ENCODE measurements at places on chromosomes 1 and 21.

GRCh38 chr1:84348759-84349158 is 47.3 kb downstream of the SAMD13 start:
- no peak for DNase-seq

DNA sequence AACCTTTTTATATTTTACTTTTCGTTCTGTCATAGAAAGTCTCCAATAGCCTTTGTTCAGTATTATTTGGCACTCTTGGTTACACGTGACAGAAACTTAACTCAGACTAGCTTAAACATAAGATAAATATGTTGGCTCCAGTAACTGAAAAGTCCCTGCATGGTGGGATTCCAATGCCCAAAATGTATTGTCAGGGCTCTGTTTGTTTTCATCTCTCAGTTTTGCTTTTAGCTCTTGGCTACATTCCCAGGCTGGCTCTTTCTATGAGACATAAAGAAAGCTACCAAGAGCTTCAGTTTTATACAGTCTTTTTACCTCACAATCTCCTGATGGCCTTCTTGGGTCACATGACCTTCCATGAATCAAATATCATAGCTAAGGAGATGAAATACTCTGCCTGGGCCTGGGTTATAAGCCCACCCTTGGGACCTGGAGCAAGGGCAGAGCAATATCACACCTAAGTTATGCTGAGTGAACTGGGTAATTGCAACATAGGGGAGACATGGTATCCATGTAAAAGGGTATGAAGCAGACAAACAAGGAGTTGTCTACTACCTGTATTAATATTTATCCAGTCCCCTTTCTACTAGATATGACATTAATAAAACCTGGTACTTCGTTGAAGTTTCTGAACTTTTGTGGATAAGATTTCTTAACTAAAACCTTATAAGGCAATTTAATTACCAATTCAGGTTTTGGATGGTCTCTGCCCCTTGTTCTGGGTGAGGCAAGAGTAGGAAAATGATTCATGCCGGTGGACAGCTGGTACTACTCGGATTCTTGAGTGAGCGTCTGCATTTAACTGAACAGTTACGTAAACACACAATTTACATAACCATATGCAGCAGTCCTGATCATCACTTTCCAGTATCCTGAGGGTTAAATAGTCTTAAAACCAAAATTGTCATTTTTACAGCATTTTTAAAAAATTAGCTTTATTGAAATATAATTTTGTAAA is 442.3 kb downstream of the GPATCH2 start:
- no peak for DNase-seq

GRCh38 chr1:165411396-165411795 is 33.5 kb downstream of the RXRG start:
- no peak for DNase-seq

- no peak for DNase-seq
These were observed 2.4 kb downstream of the PTBP2 start for GRCh38 chr1:96723936-96724335.

- DNase-seq: no peak
These were observed 60.9 kb upstream of the RASAL2 start for GRCh38 chr1:178033019-178033418.

- no peak for DNase-seq
These were observed 61.4 kb upstream of the LRRC7 start for GRCh38 chr1:69506311-69506710.

- DNase-seq: no peak
These were observed 720 bp upstream of the F3 start for GRCh38 chr1:94542088-94542870.

DNA sequence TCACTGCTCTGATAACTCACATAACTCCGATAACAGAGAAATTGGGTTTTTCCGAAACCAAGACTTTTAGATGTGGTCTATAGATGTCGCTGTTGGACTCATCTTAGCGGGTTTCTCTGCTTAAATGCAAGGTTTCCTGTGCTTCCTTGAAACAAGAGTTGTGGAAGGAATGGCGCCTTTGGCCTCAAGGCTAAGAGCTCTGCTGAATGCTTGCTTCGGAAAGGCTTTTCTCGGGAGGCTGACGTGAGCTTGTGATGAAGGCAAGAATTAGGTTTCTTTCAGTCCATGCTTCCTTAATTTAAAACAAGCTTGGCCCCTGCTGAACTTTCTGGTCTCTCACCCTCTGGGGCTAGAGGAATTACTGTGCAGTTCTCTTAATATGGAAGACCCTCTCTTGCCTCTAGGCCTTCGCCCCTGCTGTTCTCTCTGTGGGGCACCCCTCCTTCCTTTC is 113.5 kb downstream of the MAP3K21 start:
- peak; percentile 34 for DNase-seq

GRCh38 chr1:7550981-7551380 is 220.1 kb upstream of the VAMP3 start:
- DNase-seq: no peak

- DNase-seq: no peak
These were observed 7.7 kb downstream of the POMGNT1 start for GRCh38 chr1:46190539-46190938.

DNA sequence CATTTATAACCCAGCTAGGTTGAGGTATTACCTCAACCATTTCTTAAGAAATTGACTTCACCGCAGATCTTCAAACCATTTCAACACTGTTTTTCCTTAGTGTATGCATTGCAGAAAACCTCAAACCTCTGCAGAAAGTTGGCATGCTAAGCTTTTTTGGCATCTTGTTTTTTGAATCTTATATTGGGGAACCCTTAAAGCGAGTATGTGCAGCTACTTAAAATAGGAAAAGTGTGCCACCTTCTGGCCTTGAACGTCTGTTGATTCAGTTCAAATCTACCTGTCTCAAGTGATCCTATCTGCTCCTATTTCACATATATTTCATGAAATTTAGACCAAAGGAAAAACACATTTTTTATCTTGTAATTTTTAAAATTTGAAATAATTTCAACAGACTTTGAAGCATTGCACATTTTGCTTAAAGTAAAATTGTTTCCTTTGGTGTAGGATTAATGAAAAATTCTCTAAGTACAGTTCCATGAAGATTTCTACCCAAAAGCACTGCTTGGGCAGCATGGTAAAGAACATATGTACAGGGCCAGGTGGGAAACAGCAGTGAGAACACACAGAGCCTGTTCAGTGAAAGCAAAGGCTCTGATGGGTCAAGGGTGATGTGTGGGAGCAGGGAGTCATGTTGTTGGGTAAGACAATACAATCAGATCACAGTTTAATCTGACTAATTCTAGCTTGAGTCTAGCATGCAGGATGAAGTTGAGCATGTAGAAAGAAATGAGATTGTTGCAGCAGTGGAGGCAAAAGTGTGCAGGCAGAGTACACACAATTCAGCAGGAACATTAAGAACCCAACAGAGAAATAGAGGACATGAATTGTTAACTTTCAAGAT is 17.2 kb downstream of the HENMT1 start:
- peak; percentile 30 for DNase-seq

GRCh38 chr1:162329826-162330225 is 46.8 kb downstream of the SPATA46 start:
- DNase-seq: peak; percentile 3

- DNase-seq: no peak
These were observed 52.5 kb upstream of the CNIH3 start for GRCh38 chr1:224563666-224564065.

GRCh38 chr1:181013144-181013543 is 9.5 kb downstream of the STX6 start:
- DNase-seq: no peak

DNA sequence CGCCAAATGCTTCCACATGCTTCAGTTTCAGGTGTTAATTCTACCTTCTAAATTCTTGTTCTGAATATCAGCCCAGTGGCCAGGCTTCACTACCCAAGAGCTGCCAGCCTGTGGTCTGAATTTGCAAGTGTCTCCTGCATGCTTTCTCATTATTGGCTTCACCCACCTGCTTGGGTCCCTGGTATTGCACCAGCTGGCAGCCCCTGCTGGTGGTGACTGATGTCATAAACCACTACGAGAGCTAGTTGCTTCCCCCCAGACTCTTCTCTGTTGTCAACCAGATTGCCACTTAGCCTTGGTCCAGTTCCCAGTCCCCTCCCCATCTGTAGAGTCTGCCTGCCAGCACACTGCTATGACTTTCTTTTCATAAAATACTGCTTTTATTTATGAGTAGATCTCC is 197.7 kb upstream of the DUSP10 start:
- DNase-seq: no peak

GRCh38 chr1:31571340-31572295 is 4.7 kb upstream of the TINAGL1 start:
- no peak for DNase-seq

DNA sequence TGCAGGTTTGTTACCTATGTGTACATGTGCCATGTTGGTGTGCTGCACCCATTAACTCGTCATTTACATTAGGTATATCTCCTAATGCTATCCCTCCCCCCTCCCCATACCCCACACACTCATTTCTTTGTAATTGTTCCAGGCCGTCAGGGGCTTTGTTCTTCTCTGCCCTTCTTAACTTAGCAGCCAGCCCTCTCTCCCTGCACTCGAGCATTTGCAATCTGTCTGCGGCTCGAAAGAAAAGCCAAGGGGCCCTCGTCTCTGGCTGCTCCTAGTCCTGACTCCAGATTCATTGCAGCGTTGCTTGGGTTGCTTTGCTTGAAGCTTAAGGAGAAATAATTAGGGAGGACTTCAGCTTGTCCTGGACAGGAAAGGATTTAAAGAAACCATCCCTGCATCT is 85.7 kb downstream of the ATP1A1 start:
- DNase-seq: no peak

DNA sequence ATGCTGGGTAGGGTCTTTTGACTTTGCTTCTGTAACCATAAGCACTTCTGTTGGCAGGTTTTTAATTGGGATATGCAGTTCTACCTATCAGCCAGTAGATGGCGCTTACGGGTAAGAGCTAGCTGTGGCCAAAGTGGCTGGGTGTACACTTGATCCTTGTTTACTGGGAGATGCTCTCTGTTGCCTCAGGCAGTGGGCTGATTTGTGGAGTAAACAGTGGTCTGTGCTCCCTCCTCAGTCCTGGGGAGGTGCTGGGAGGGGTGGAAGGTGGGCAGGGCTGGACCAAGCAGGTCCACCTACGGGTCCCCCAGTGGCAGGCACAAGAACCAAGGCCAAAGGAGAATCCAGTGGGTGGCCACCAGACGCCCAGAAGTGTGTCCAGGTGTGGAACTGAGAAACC is 43.4 kb downstream of the RALGPS2 start:
- no peak for DNase-seq

DNA sequence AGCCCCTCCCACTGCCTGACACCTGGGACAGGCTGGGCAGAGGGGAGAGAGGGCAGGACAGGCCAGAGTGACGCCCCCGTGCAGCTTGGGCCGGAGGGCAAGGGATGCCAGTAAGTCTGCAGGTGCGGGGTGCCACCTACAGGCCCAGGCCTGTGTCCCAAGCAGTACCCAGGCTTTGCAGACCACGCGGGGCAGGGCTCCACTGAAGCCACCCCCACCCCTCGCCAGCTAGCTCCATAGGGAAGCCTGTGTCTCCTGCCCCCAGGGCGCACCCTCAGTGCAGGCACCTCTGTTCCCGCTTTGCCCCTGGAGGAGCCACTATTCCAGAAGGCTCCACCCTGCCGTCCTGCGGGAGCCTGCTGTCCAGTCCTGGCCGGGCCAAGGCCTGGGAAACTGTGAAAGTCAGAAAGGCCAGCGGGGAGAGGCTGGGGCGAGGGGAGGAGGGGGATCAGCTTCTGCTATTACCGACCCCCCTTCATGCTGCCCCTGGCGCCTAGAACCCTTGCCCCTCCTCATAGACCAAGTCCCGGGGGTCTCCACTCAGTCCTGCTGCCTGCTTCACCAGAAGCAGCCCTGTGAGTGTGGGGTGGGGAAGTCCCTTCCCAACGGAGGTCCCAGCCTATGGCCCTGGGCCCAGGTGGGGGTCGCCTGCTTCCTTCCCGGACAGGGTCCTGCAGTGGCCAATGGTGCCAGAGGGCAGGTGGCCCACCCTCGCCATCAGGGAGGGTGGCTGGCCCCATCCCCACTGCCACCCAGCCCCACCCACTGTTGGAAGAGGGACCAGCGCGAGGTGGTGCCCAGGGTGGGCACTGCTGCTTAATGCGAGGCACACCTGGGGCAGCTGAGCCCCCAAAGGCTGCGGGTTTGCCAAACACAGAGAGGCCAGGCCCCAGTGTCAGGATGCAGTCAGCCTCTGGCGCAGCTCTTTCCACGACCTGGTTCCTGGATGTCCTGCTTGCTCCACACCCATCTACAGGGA is 54.4 kb downstream of the KCNAB2 start:
- no peak for DNase-seq

GRCh38 chr1:22114083-22115012 is 28.5 kb downstream of the WNT4 start:
- DNase-seq: peak; percentile 34

DNA sequence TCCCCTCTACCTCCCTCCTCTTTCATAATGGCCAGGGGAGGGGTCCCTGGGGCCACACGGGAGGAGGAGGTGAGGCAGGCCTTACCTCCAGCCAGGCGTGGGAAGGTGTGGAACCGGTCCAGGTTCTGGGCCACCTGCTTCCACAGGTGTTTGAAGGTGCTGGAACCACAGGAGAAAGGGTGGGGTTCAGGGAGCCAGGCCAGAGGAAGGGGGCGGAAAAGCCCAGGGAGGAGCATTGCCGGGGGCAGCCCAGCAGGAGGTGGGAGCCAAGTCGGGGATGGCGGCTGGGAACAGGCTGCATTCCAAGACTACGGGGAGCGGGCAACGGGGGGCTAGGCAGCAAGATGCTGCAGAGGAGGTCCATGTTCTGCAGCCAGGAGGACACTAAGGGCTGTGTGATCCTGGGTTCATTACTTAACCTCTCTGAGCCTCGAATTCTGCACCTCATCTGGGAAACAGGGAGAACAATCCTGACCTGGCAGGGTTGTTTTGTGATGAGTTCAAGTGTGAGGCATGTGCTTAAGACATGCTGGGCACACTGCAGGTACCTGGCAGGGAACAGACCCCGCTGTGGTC is 19.8 kb upstream of the TAS1R2 start:
- no peak for DNase-seq

- DNase-seq: no peak
These were observed at the start of gene HUNK for GRCh38 chr21:31872452-31873274. HUNK (plus strand) TSS chr21:31873020; CDS start chr21:31873675, 655 bp downstream.

DNA sequence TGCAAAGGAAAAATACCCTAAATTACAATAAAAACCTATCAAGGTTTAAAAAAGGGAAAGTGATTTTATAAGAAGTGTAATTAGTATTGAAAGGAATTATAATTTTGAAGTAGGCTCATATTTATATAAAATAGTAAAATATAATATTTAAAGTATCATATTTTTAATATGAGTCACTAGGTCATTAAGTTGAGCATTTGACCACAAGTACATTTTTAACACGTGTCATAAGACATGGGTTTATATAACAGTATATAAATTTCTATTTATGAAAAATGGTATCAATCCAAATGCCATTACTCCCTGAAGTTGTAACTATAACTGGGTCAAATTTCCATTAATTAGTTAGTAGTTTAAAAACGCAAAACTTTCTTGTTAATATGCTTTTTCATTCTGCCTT is 365.9 kb downstream of the COL11A1 start:
- DNase-seq: no peak

DNA sequence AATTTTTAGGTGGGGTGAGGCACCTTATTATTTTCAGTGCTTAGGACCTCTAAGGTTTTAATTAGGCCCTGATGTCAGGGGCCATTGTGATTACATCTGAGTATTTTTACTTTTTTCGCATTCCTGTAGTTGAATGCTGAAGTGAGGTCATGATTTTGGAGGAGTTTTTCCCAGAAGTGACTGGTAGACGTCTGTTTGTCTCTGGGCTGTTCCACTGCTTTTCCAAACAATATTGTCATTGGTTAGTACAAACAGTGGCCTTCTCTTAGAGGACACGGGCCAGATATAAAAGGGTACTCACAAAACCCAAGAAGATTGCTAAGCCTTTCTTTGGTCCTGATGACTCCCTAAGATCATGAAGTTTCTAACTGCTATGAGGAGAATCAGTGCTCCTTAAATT is 7.6 kb upstream of the RASAL2 start:
- DNase-seq: no peak

Data from fibroblast of skin of left biceps (primary cell).